Astrocyte (in vitro differentiated cells and primary cell): ENCODE measurements at places on chromosomes 16 and 17.
A peak's percentile ranks its signal among the peaks of the same experiment; 100 is the strongest.

DNA sequence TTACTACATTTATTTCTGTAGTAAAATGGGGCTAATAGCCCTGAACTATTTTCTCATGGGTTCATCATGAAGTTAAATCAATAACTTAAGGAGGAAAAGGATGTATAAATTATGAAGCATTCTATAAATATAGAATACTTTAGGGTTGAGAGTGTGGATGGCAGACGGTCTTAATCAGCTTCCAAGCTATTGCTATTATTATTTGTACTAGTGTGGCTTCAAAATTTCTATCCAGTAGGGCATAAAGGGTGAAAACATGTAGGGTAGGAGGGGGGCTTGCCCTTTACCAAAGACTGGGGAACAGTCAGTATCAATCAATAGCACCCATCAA is 26.4 kb upstream of the DHX8 start:
- no peak for DNase-seq
- no peak overlapping the region for H3K27ac ChIP-seq
- H3K4me3 ChIP-seq = no peak overlapping the region
- H3K27me3 ChIP-seq = no peaks in the 10 kb centered on the region
- no peaks in the 10 kb centered on the region for H3K36me3 ChIP-seq

DNA sequence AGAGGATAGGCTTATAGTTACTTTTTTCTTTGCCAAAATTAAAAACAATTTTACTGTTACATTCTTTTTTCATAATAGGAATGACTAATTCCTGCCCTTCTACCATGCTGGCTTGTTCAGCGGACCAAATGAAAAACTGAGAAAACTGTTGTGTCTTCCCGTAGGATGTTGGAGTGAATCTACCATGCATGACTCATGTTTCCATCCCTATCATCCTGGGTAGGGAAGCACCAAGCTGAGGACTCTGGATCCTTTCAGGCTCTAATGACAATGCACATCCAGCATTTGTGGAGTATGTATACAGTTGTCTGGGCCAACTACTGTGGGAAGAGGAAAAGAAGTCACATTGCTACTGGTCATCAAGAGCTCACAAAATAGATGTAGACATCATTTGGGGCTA is 41.1 kb upstream of the DHX8 start:
- peak; percentile 76 for DNase-seq
- peaks cover 14% of the 10 kb centered on the region for H3K4me1 ChIP-seq
- H3K27ac ChIP-seq = no peak overlapping the region

- peaks cover 27% of the 10 kb centered on the region for H3K27me3 ChIP-seq
- DNase-seq = no peak
Observed at GRCh38 chr17:40588552-40588951, 23.3 kb upstream of the CCR7 start.

DNA sequence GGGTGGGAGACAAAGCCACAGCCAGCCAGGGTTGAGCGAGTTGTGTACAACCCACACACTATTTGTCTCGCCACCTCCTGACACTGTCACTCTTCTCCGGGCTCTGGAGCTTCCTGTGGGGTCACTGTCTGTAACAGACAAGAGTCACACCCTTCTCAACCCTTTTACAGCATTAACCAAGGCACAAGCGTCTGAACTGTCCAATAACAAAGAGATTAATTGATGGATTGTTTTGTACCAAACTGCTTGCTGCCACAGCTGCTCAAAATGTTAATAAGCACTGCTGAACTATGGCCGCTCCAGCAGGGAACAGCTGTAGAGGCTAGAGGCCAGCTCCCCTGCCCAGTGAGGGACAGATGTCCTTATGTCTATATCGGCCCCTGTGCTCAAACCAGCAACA is 25.2 kb upstream of the HYDIN start:
- H3K27ac ChIP-seq = no peak overlapping the region
- H3K36me3 ChIP-seq = no peaks in the 10 kb centered on the region
- no peak for DNase-seq
- no peak overlapping the region for H3K4me3 ChIP-seq

- DNase-seq = no peak
- H3K27me3 ChIP-seq = no peaks in the 10 kb centered on the region
- no peak overlapping the region for H3K27ac ChIP-seq
- H3K4me1 ChIP-seq = peaks cover 18% of the 10 kb centered on the region
Observed at GRCh38 chr16:84583995-84584394, 33.9 kb downstream of the COTL1 start.

DNA sequence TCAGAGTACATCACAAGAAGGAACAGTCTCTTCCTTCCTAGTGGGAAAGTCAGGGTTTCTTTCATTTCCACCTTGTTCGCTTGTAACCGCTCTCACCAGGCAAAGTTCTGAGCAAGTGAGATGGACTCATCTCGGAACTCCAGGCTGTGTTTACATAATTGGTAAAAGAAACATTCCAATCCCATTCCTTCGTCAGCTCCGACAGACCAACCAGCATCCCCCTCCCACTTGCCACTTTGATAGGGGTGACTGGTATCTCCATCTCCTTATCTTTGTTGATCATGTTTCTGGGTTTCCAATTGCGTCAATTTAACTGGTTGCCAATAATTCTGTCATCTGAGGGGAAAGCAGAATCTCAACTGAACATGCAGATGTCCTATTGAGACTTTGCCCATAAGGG is 36.8 kb upstream of the LYRM9 start:
- no peaks in the 10 kb centered on the region for H3K4me1 ChIP-seq
- H3K4me3 ChIP-seq = no peak overlapping the region
- no peaks in the 10 kb centered on the region for H3K27me3 ChIP-seq
- H3K27ac ChIP-seq = no peak overlapping the region
- DNase-seq = peak; percentile 9

- no peak overlapping the region for H3K4me3 ChIP-seq
- no peaks in the 10 kb centered on the region for H3K4me1 ChIP-seq
- H3K27ac ChIP-seq = no peak overlapping the region
- H3K36me3 ChIP-seq = no peaks in the 10 kb centered on the region
- no peak for DNase-seq
Observed at GRCh38 chr16:83623091-83623730, 184.6 kb upstream of the HSBP1 start.

- H3K27me3 ChIP-seq = peaks cover 11% of the 10 kb centered on the region
- H3K27ac ChIP-seq = no peak overlapping the region
- H3K4me1 ChIP-seq = no peaks in the 10 kb centered on the region
Observed at GRCh38 chr16:66910175-66910940, 8.3 kb downstream of the CDH16 start.

DNA sequence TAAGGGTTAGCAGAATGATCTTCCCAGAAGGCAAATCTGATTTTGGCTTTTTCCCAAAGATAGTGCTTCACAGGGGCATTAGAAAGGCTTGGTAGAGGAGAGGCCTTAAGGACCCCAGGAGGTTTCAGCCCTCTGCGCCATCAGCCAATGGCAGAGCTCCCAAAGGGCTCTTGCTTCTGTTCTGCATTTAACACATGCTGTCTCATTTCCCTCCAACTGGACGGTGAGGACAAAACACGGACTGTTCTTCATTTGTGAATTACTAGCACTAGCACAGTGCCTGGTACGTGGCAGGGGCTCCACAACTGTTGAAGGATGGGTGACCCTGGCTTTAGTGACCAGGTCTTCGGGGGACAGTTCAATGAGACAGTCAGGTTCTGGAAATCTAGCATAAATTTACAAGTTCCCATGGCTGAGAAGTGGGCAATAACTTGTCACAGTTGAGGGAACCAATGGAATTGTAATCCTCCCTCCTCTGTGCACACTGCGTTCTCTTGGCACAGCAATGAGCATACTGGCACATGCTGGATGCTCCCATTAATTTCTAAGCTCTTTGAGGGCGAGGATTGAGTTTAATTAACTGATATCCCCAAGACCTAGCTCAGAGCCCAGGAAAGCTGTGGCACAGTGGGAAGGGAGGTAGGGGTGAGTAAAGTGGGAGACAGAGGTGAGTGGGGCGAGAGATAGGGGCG is 45.4 kb downstream of the COG7 start:
- H3K27me3 ChIP-seq = no peaks in the 10 kb centered on the region
- H3K4me3 ChIP-seq = no peak overlapping the region
- H3K36me3 ChIP-seq = peaks cover 22% of the 10 kb centered on the region
- H3K4me1 ChIP-seq = peaks cover 14% of the 10 kb centered on the region
- H3K27ac ChIP-seq = no peak overlapping the region
- no peak for DNase-seq

DNA sequence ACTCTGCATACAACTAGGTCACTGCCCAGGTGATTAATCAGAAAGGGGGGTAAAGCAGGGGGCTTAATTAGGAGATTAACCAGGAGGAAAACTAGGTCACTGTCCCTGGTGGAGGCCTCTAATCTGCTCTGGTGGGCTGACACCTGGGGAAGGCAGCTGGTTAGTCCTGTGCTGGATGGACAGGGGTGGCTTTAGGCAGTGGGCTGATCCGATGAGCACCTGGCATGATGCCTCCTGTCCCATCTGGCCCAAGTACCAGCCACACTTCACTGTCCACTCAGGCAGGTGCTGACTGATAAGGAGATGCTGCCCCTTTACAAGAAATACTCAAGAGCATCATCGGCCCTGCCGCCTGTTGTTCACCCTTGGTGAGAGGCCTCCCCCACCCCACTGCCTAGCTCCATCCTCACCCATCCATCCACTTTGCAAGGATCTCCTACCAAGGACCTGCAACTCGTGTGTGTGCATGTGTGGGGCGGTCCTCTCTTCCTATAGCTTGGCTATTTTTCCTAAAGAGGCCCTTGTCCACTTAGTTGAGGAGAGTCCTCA is 13.8 kb upstream of the RCVRN start:
- H3K4me1 ChIP-seq = no peaks in the 10 kb centered on the region
- H3K27me3 ChIP-seq = no peaks in the 10 kb centered on the region
- no peak overlapping the region for H3K4me3 ChIP-seq
- no peak overlapping the region for H3K27ac ChIP-seq

DNA sequence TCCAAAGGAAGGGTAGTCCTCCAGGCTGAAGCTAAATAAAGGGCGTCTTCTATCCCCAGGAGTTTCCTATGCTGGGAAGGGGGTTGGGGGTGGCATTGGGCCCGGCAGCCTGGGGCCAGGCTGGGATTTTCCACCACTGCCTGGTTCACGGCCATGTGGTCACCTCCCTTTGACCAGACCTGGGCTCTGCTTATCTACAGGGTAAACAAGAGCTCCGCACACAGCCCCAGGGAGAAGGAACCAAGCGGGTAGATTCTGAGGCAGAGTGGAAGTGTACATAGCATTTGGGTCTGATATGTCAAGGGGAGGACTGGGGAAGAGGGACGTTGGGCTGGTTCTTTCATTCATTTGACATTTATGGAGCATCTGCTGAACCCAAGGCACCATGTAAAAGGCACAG is 27.2 kb upstream of the TMEM220 start:
- no peaks in the 10 kb centered on the region for H3K36me3 ChIP-seq
- H3K4me1 ChIP-seq = no peaks in the 10 kb centered on the region
- H3K27ac ChIP-seq = no peak overlapping the region
- H3K27me3 ChIP-seq = no peaks in the 10 kb centered on the region
- no peak for DNase-seq

GRCh38 chr17:71919186-71919585 is 201.6 kb upstream of the SOX9 start:
- H3K36me3 ChIP-seq = no peaks in the 10 kb centered on the region
- H3K27me3 ChIP-seq = no peaks in the 10 kb centered on the region
- peaks cover 12% of the 10 kb centered on the region for H3K4me1 ChIP-seq
- H3K27ac ChIP-seq = no peak overlapping the region

- no peaks in the 10 kb centered on the region for H3K36me3 ChIP-seq
- H3K4me1 ChIP-seq = no peaks in the 10 kb centered on the region
- DNase-seq = no peak
- H3K4me3 ChIP-seq = no peak overlapping the region
- H3K27ac ChIP-seq = no peak overlapping the region
Observed at GRCh38 chr16:28000314-28001169, 63.0 kb downstream of the GSG1L start.

DNA sequence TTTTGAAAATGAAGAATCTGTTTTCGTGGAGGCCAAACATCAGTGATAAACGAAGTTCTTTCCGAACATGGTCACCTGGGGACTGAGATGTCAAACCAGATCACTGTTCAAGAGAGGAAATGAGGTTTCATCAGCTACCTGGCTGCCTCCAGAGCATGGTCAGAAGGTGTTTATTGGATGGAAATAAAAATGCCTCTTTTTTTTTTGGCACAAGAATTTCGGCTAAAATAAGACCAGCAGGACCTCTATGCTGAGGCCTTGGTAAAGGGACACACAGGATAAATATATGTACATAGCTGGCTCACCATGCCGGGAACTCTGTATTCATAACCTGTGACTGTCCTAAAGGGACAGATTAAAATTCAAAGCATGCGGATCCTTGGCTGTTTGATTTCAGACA is 135.3 kb downstream of the UTP18 start:
- H3K27ac ChIP-seq = no peak overlapping the region
- no peak for DNase-seq
- peaks cover 4% of the 10 kb centered on the region for H3K4me1 ChIP-seq
- no peaks in the 10 kb centered on the region for H3K36me3 ChIP-seq

GRCh38 chr16:3810198-3810664 is 70.3 kb downstream of the CREBBP start:
- no peaks in the 10 kb centered on the region for H3K27me3 ChIP-seq
- H3K27ac ChIP-seq = no peak overlapping the region
- no peaks in the 10 kb centered on the region for H3K36me3 ChIP-seq
- no peak for DNase-seq

GRCh38 chr16:63921737-63922295 is 1200.0 kb downstream of the CDH11 start:
- DNase-seq = peak; percentile 40
- no peaks in the 10 kb centered on the region for H3K36me3 ChIP-seq
- H3K27ac ChIP-seq = no peak overlapping the region
- no peak overlapping the region for H3K4me3 ChIP-seq

GRCh38 chr17:10844621-10845387 is 6.9 kb upstream of the PIRT start:
- no peaks in the 10 kb centered on the region for H3K4me1 ChIP-seq
- peak overlapping the region; percentile 38 for H3K4me3 ChIP-seq

GRCh38 chr17:73337330-73337710 is 25.5 kb upstream of the CDC42EP4 start:
- no peak for DNase-seq
- no peak overlapping the region for H3K4me3 ChIP-seq
- H3K27ac ChIP-seq = no peak overlapping the region
- no peaks in the 10 kb centered on the region for H3K36me3 ChIP-seq
- H3K4me1 ChIP-seq = peaks cover 29% of the 10 kb centered on the region

GRCh38 chr17:50272711-50273653 is 1.3 kb upstream of the TMEM92 start:
- H3K27ac ChIP-seq = peak overlapping the region; percentile 70
- DNase-seq = no peak
- no peaks in the 10 kb centered on the region for H3K27me3 ChIP-seq
- peaks cover 61% of the 10 kb centered on the region for H3K4me1 ChIP-seq

- no peaks in the 10 kb centered on the region for H3K36me3 ChIP-seq
- H3K4me1 ChIP-seq = peaks cover 4% of the 10 kb centered on the region
- no peak overlapping the region for H3K27ac ChIP-seq
- H3K4me3 ChIP-seq = no peak overlapping the region
- DNase-seq = no peak
Observed at GRCh38 chr17:35934760-35935159, 4.2 kb upstream of the RDM1 start.

GRCh38 chr17:32901743-32902142 is 24.8 kb upstream of the MYO1D start:
- no peaks in the 10 kb centered on the region for H3K36me3 ChIP-seq
- H3K27me3 ChIP-seq = peaks cover 2% of the 10 kb centered on the region
- H3K4me3 ChIP-seq = no peak overlapping the region
- H3K4me1 ChIP-seq = no peaks in the 10 kb centered on the region
- no peak overlapping the region for H3K27ac ChIP-seq
- no peak for DNase-seq

- H3K4me1 ChIP-seq = no peaks in the 10 kb centered on the region
- no peaks in the 10 kb centered on the region for H3K36me3 ChIP-seq
- H3K4me3 ChIP-seq = no peak overlapping the region
- H3K27ac ChIP-seq = no peak overlapping the region
- no peaks in the 10 kb centered on the region for H3K27me3 ChIP-seq
Observed at GRCh38 chr16:30844671-30845449, 49.0 kb downstream of the BCL7C start.
